Memory B cell (primary cell): ENCODE measurements at places on chromosomes 5 and 9.
A peak's percentile ranks its signal among the peaks of the same experiment; 100 is the strongest.

DNA sequence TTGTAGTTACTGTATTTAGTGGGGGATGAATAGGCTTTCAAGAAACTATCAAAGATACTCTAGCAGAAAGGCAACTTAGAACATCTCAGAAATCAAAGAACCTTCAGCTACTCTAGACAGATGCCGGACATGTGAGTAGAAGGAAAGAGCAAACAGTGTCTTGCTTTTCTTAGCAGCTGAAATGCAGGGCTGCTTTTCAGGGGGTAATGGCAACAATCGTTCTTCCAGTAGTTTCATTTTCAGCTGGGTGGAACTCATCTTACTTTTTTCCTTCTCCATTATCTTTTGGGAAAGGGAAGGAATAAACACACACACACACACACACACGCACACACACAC, 281.6 kb downstream of the CRB2 start:
- H3K36me3 ChIP-seq = peaks cover 4% of the 10 kb centered on the region
- H3K27ac ChIP-seq = peak overlapping the region; percentile 83
- no peaks in the 10 kb centered on the region for H3K27me3 ChIP-seq
- peaks cover 19% of the 10 kb centered on the region for H3K4me1 ChIP-seq
- no peak for DNase-seq

GRCh38 chr5:644509-644908, 32.4 kb downstream of the CEP72 start:
- no peak for DNase-seq
- H3K4me3 ChIP-seq = peak overlapping the region; percentile 43
- peaks cover 29% of the 10 kb centered on the region for H3K36me3 ChIP-seq
- H3K27me3 ChIP-seq = no peaks in the 10 kb centered on the region

- peak overlapping the region; percentile 75 for H3K4me3 ChIP-seq
- H3K4me1 ChIP-seq = peaks cover 23% of the 10 kb centered on the region
- H3K36me3 ChIP-seq = peaks cover 6% of the 10 kb centered on the region
- H3K27ac ChIP-seq = peak overlapping the region; percentile 72
- DNase-seq = no peak
These were observed 14.4 kb downstream of the POLK start for GRCh38 chr5:75526070-75526469.

- no peak for DNase-seq
- no peaks in the 10 kb centered on the region for H3K36me3 ChIP-seq
- no peak overlapping the region for H3K27ac ChIP-seq
- H3K27me3 ChIP-seq = peaks cover 6% of the 10 kb centered on the region
- no peak overlapping the region for H3K4me3 ChIP-seq
These were observed 92.8 kb downstream of the TAF11L14 start for GRCh38 chr5:17727098-17727497.

GRCh38 chr5:96080557-96080956, 118.9 kb upstream of the ELL2 start:
- no peaks in the 10 kb centered on the region for H3K4me1 ChIP-seq
- no peak for DNase-seq
- no peak overlapping the region for H3K27ac ChIP-seq
- no peak overlapping the region for H3K4me3 ChIP-seq
- peaks cover 2% of the 10 kb centered on the region for H3K27me3 ChIP-seq

GRCh38 chr5:106755789-106756188, 914.9 kb downstream of the EFNA5 start:
- no peaks in the 10 kb centered on the region for H3K36me3 ChIP-seq
- H3K27me3 ChIP-seq = no peaks in the 10 kb centered on the region
- H3K4me3 ChIP-seq = no peak overlapping the region
- DNase-seq = no peak
- H3K27ac ChIP-seq = no peak overlapping the region
